Esophagus mucosa (tissue), 1 donor: ENCODE measurements at places on chromosomes 4 and X. TPM values are rescaled to one million over a fixed set of nuclear protein-coding genes. Genes with fewer than 3 reads are reported as not detected.

- ATAC-seq, result no peak
These were observed 119.3 kb downstream of the RASGEF1B start for GRCh38 chr4:81352446-81352835.

ARSJ gene
- total RNA-seq, result 6.0 TPM

MAML3 gene
- total RNA-seq, result 7.9 TPM

DNA sequence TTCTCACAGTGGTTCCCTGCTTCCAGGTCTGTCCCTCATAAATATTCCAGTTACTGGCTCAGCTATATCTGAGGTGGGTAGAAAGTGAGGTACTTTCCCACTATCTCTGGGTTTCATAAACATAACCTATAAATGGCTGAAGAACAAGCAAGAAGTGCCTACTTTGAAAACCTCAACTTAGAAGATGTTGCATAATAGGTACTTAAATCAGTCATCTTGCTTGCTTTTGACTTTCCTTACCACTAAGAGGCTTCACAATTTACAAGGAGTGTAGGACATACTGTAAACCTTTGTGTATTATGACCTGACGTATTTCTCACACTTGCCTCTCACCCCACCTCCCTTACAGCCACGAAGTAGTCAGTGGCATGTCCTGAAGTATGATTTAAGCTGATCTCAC is 145.9 kb downstream of the PCDH19 start:
- ATAC-seq, result no peak

DNA sequence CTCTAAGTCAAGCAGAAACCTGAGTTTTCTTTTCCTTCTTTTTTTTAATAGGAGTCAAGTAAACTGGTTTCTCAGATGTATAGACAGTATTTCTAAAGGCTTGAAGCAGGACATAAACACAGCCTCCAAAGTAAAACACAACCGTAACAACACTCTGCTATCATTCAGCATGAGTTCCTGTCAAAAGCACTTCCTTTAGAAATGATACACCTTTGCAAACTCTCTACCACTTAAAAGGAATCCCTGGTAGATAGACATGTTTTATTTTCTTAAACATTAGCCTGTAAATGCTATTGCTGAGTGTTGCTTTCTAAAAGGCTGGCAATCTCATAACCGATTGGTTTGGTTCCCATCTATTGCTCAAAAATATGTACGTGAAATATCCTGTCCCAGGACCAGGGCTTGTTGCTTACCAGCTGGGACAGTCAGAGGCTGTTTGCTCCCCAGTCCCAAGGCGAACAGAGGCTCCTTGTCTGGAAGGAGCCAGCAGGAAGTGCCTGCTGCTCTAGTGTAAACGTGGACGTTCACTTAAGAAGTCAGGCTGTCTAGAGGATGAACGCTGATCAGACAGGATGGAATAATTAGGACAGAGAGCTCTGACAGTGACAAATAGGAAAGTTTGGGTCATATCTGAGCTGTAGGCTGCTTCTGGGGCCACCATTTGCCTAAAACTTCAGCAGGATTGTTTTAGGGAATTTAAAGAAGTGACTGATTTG is 173.9 kb upstream of the KLF3 start:
- ATAC-seq, result no peak

- no peak for ATAC-seq
These were observed 7.0 kb upstream of the TRPC5OS start for GRCh38 chrX:111868726-111869638.

CXCL11 gene
- 0.24 TPM for total RNA-seq

DNA sequence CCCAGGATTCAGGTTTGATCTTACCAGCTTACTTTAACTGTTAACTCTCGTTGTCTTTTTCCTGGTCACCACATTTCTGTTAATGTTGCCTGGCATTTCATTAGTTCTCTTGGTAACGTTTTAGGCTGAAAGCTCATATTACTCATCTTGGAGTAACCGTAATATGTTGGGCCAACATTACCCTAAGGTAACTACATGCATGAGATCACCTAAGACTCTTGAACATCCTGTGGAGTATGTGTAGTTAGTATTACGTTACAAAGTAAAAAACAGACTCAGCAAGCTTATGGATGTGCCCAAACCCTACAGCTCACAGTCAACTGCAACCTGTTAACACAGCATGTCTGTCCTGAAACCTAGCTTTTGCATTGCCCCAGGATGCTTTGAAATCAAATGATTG is 203.3 kb upstream of the HS3ST1 start:
- peak; percentile 84 for ATAC-seq

DNA sequence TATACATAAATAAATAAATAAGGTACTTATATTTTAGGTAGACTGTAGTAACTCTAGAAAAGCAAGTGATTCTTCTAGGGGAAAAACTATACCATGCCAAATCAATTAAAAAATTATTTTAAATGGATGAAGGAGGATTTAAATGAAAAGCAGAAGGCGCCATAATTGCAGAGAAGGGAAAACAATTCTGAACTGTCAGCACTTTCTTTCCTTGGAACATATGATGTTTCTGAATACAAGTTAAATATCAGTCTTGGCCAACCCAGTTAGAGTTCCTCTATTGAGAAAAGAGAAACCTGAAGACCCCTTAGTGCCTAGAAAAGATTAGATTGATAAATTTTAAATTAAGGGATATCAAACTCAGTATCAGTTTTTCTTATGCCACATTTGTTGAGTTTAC is 75.8 kb downstream of the ADAM29 start:
- no peak for ATAC-seq

GRCh38 chrX:7294483-7294882 is 146.5 kb upstream of the PUDP start:
- ATAC-seq, result no peak
